Foreskin keratinocyte (primary cell): ENCODE measurements at places on chromosomes 5 and 9. TPM values are rescaled to one million over a fixed set of nuclear protein-coding genes. Genes with fewer than 3 reads are reported as not detected.

- no peak for DNase-seq
These were observed 180.1 kb upstream of the MVB12B start for GRCh38 chr9:126146254-126147145.

DNA sequence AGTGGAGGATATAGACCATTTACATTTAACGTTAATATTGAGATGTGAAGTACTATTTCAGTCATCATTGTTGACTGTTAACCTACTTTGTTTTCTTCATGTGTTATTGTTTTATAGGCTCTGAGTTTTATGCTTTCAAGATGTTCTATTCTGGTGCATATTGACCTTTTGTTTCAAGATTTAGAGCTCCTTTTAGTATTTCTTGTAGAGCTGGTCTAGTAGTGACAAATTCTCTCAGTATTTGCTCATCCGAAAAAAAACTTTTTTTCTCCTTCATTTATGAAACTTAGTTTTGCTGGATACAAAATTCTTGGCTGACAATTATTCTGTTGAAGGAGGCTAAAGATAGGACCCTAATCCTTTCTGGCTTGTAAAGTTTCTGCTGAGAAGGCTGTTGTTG is 91.3 kb downstream of the INVS start:
- DNase-seq: no peak

GRCh38 chr5:164593982-164594381 is 1088.6 kb downstream of the MAT2B start:
- no peak for DNase-seq

GRCh38 chr9:137256856-137257255 is 1.7 kb downstream of the NELFB start:
- no peak for DNase-seq

Gene IFNK
- total RNA-seq: 55.8 and 72.0 TPM in 2 replicates

DNA sequence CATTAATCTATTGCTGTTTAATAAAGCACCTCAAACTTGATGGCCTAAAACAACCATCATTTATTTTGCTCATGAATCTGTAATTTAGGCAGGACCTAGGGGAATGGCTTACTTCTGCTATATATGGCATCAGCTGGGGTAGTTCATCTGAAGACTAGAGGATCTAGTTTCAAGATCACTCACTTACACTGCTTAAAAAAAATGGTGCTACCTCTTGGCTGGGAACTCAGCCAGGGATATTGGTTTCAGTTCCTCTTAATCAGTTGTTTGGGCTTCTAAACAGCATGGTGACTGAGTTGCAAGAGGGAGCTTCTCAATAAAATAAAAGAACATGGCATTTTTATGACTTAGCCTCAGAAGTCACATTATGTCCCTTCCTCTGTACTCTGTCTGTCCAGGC is 142.0 kb downstream of the FAM114A2 start:
- peak; percentile 43 for DNase-seq
